ENCODE measurements at places on chromosomes 12 and 14.

GRCh38 chr14:34199585-34199984 lies 248.7 kb upstream of the EGLN3 start:
- peak; percentile 2 for DNase-seq

GRCh38 chr14:105074601-105075053 lies 9.4 kb upstream of the GPR132 start:
- no peak for DNase-seq

GRCh38 chr12:47833591-47834012 lies 13.9 kb upstream of the HDAC7 start:
- DNase-seq, result no peak

GRCh38 chr12:24431872-24432271 lies 482.4 kb upstream of the SOX5 start:
- no peak for DNase-seq

- no peak for DNase-seq
Observed at GRCh38 chr14:67395876-67396189, 16.1 kb downstream of the PLEK2 start.

DNA sequence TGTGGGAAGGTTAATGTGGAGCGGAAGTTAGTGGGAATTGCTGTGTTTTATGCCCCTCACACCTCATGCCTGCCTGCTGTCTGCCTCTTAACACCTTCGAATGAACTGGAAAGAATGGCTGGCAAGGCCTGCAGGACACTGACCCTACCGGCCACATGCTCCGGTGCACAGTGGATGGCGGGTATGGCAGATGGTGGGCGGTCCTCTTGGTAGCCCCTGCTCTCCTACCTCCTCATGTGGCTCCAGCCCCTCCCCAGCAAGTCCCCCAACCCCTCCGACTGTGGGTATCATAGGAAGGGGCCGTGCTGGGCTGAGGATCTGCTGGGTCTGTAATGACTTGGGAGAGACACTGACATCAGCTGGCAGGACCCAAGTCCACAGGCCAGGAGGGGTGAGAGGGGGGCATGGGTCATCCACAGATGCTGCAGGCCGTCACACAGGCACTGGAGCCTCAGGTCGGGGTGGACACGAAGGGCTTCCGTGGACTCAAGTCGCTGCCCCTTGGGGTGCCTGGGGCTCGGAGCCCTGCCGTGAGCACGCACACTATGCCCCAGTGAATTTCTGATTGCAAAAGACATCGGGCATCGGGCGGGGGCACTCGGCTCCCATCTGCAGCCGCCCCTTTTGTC lies 77.4 kb downstream of the KIF26A start:
- no peak for DNase-seq

DNA sequence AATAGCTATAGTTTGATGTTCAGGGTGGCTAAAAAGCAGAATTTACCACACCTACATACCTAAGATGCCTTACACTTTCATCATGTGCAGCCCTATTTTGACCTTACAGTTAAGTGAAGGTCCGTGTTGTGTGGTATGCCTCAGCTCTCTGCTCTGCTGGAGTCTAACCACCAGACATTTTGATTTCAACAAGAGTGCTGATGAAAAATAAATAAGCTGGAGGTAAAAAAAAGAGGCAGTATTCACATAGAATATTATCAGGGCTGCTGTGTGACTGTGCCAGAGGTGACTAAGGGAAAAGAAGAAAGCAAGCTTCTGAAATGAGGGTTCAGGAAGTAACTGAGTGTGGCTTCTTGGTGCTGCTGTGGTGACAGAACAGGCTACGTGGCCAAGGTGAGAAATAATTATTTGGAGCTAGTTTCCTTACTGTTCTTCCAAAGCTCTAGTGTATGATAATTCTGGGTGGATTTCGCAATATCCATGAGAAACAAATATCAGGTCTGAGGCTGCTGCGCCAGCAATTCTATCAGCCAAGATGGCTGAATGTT lies 188.8 kb downstream of the STXBP6 start:
- no peak for DNase-seq

DNA sequence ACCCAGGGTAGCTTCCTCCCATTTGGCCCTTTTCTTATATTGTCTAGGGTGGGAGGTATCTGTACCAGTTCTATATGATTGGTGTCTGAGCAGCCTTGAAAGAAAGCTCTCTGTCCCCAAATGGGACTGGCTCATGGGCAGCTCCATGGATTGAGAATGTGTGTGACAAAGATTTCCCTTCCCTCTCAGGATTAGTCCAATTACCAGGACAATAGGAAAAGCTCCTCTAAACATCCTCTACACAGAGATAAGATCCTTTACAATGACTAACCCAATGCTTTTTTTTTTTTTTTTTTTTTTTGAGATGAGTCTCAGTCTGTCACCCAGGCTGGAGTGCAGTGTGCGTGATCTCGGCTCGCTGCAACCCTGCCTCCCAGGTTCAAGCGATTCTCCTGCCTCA lies 112.1 kb downstream of the SLC35F4 start:
- DNase-seq, result no peak

DNA sequence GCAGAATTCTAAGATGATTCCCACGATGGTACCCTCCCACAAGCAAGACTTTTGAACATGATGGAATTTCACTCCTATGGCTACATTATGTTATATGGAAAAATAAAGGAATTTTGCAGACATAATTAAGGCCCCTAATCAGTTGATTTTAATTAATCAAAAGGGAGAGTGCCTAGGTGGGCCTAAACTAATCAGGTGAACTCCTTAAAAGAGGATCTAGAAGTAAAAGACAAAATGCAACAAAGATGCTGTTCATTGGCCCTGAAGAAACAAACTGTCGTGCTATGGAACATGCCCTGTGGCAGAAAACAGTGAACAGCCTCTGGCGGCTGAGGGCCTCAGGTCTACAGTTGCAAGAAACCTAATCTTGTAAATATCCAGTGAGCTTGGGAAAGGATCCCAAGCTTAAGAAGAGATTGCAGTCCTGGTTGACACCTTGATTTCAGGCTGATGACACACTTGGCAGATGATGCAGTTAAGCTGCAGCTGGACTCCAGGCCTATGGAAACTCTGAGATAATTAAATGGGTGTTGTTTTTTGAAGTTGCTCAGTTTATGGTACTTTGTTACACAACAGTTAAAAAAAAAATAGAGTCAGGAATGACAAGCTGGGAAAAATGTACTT lies 13.8 kb downstream of the TMCC3 start:
- DNase-seq, result no peak

GRCh38 chr12:48937170-48937569 lies 11.9 kb upstream of the FKBP11 start:
- no peak for DNase-seq

GRCh38 chr12:38907201-38907923 lies 2.0 kb upstream of the CPNE8 start:
- DNase-seq, result no peak

DNA sequence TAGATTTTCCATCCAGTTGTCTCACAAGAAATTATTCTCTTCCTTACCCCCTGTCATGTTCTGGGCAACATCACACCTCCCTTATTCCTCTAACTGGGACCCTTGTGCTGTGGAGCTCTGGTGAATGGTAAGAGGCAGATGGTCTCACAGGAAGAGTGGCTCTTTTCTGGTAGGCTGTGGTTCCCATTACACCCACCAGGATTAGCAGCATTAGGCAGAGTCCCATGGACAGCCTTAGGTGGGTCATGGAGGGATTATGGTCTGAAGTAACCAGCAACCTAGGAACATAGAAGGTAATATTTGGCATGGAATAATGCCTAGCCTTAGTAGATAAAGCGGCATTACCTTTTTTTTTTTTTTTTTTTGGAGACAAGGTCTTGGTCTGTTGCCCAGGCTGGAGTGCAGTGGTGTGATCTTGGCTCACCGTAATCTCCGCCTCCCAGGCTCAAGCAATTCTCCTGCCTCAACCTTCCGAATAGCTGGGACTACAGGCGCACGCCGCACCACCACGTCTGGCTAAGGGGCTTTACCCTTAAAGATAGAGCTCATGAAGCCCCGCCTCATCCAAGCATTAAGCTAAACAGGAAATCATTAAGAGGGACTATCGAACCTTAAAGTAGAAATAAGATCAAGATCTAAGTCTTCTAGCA lies 4.0 kb downstream of the C14orf119 start:
- no peak for DNase-seq

- no peak for DNase-seq
Observed at GRCh38 chr14:51780741-51781140, 79.7 kb upstream of the GNG2 start.

DNA sequence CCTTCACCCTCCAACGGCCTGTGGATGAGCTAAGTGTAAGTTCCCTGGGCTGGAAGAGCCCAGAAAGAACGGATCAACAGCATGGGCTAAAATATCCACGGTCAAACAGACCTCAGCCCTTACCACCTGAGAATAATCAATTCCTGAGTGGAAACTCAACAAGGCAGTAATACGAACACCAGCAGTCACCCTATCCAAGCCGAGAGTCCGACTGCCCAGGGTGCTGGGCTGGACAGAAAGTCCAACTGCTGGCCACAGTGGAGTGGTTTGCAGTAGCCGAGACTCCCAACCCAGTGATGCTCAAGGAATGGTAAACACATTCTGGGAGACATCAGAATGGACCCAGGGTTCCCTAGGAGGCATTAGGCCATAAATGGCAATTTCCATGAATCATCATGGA lies 36.8 kb downstream of the ANO2 start:
- DNase-seq, result no peak

DNA sequence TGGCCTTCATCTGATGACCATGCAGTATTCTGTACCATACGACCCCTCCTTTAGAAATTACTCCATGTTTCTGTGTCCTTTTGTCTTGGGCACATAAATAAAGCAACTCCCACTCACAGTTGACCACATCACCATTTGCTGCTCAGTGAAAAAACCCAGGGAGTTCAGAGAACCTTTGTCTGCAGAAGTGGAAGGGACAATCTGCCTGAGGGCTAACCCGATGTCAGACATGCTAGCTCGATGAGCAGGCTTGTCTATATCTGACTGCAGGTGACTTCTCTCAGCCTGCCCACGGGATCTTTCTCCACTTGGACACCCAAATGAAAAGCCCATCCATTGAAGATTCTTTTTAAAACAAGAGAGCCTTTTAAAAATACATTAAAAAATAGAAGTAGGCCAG lies 45.7 kb upstream of the GRIP1 start:
- DNase-seq, result no peak

- no peak for DNase-seq
Observed at GRCh38 chr12:54497883-54498282, 331 bp downstream of the NCKAP1L start.

GRCh38 chr12:90076851-90077319 lies 368.2 kb upstream of the ATP2B1 start:
- no peak for DNase-seq

- DNase-seq, result peak; percentile 9
Observed at GRCh38 chr12:12070674-12071656, at the start of gene BCL2L14. BCL2L14 (plus strand) TSS chr12:12070939; CDS start chr12:12079306, 8,367 bp downstream.

DNA sequence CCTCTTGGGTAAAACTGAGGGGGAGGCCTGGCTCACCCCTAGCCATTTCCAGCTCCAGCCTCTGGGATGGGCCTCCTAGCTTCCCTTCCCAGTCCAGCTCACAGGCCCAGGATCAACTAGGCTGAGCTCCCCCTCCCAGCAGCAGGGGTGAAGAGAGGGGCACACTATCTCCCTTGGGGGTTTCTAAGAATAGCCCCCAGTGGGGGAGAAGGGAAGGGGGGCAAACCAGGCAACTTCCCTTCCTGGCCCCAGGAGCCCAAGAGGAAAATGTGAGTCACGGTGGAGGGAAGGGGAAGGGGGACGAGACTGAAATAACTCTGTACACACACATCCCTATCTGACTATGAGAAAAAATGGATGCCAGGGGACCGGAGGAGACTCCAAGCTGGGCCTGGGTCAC lies 9.0 kb downstream of the ADCY6 start:
- no peak for DNase-seq

- no peak for DNase-seq
Observed at GRCh38 chr14:81605660-81606059, 72.0 kb upstream of the SEL1L start.

- DNase-seq, result peak; percentile 40
Observed at GRCh38 chr14:71324767-71325272, 417.6 kb downstream of the PCNX1 start.

Measured in stimulated activated CD4-positive, alpha-beta T cell treated with anti-CD3 and anti-CD28 coated beads, Interleukin-4, amount 100 ng/mL, for 4 hours (primary cell).